ENCODE measurements at places on chromosomes 4 and X.

DNA sequence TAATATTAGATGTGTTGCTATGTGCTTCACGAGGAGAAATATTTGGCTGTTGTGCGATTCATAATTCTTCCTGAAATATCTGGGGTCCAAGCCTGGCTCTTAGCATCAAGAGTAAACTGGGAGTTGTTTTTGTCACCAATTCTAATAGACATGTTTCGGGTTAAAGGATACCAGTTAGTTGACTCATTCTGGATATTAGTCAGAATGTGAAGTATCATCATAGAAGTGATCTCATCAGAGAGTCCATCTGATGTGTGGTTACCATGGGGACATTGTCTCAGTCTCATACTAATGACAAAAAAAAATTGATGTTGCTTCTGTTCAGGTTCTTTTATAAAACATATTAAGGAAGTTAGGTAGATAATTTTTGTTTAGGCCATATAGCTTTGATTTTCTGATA lies 57.2 kb upstream of the MTMR1 start:
- no peak for DNase-seq

GRCh38 chr4:116926631-116927295 lies 158.6 kb downstream of the TRAM1L1 start:
- no peak for DNase-seq

GRCh38 chr4:35943606-35944005 lies 300.7 kb downstream of the ARAP2 start:
- DNase-seq, result no peak

- no peak for DNase-seq
Observed at GRCh38 chrX:154084449-154085300, 12.8 kb downstream of the MECP2 start.

DNA sequence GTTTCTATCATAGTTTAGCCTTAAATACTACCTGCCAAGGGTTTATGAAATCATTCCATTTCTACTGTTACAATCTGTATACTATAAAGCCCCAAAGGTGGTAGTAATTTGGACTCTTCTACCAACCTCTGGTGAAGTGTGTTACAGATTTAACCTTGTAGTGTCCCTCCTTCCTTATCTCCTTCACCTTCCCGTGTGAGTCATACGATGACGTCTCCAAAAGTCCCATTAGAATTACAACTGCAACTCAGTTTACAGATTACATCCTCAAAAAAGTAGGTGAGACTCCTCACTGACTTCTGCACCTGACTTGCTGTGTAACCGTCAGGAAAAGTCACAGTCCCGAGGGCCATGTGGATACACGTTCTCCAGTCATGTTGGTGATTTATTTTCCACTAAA lies 219.0 kb downstream of the DCTD start:
- no peak for DNase-seq

DNA sequence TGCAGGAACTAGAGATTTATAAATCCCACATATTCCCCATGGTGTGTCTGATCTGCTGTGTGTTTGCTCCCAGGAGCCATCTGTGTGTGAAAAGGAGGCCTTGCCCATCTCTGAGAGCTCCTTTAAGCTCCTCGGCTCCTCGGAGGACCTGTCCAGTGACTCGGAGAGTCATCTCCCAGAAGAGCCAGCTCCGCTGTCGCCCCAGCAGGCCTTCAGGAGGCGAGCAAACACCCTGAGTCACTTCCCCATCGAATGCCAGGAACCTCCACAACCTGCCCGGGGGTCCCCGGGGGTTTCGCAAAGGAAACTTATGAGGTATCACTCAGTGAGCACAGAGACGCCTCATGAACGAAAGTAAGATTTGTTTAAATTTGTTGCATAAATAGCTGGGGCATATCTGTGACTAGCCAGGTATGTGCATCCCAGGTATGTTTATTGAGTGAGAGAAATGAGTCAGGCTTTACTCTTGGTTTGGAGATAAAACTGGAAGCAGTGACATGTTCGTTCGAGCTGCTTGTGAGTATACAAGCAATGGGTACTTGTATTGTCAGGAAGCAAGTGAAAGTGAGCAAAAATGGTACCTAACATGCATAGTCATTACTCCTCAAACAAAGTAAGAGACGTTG lies 89.5 kb downstream of the PTTG2 start:
- DNase-seq, result no peak

GRCh38 chrX:107710617-107711391 lies 64.8 kb downstream of the TSC22D3 start:
- no peak for DNase-seq

All from NCI-H524 (cell line).